ENCODE measurements at places on chromosomes 16 and 17. TPM values are rescaled to one million over a fixed set of nuclear protein-coding genes. Genes with fewer than 3 reads are reported as not detected.
A peak's percentile ranks its signal among the peaks of the same experiment; 100 is the strongest.

DNA sequence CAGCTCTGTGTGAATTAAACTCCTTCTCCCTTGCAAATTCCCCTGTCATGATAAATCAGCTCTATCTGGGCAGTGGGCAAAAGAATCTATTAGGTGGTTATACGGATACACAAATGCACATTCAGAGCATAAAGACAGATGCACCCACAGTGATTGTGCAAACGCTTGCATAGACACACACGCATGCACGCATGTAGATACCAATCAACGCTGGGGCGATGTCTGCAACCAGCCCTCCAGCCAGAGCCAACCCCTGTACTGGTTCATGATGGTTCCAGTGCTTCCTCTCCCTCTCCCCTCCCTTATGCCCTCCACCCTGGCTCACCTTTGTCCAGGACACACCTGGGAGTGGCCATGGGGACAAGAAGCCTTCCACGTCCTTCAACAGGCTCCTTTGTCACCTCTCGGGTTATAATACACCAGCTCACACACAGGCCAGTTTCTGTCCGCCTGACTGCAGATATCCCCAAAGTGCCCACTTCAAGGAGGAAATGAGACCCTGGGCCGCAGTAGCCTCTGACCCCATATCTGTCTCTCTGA, 33.1 kb upstream of the SNN start:
- no peak for DNase-seq

BCL6B gene
- 0.91 TPM for total RNA-seq

DNA sequence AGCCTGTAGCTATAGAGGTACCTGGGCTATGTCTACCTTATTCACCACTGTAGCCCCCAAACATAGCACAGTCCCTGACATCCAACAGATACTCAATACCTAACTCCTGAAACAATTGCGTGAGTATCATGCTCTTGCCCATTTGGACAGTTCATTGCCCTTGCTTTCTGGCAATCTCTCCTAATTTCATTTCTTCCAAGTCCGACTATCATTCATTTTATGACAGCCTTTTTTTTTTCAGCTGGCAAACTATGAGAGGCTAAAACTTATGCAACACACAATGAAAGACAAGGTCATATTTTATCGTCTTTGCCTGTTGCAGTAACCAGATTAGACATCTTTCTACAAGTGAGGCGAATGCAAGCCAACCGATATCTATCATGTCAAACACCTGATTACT, 169.2 kb downstream of the RBFOX1 start:
- DNase-seq, result no peak

GRCh38 chr17:19021622-19022083, 17.1 kb upstream of the FAM83G start:
- peak; percentile 80 for DNase-seq

DNA sequence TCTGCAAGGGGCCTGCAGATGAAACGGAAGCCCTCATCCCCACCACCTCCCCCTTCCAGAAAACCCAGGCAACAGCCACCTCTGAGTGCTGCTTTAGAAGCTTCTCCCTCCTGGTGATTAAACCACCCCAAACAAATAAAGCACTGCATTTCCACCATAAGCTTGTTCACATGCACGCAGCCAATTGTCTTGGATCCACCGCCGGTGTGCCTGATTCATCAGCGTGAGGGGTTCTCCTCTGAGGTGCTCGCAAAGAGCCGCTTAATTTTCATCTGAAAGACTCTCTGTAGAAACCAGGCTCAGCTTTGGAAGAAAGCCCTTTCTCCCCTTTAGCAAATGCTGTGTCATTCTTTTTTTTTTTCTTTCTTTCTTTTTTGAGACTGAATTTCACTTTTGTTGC, 155.2 kb upstream of the EEF2KMT start:
- DNase-seq, result no peak

DNA sequence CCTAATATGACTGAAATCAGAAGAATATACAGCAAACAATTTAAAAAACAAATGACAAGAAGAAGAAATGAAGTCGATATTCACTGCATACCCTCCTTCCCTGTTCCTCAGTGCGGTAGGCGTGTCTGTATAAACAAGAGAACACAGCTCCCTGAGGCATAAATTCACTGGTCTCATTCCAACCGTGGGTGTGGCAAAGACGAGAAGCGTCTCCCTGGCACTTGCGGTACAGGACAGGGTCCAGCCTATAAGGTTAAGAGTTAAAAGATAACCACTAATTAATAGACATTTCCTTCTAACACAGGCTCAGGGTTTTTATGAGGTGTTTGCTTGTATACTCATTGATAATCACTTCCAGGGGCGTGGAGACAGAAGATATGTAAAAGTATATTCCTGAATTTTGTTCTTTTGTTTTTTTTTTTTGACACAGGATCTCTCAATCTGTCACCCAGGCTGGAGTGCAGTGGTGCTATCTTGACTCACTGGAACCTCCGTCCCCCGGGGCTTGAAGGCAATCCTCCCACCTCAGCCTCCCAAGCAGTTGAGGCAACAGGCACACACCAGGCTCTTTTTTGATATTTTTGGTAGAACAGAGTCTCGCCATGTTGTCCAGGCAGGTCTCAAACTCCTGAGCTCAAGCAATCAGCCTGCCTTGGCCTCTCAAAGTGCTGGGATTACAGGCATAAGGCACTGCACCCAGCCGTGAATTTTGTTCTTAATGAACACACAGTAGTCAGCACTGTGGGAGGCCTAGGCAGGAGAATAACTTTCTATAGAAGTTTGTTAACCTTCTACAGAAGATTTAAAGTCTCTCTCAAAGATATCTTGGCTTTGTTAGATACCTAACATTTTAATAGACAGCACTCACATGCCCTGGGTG, 59.1 kb upstream of the CLEC18B start:
- no peak for DNase-seq

GRCh38 chr16:67580202-67580601, 17.9 kb downstream of the CTCF start:
- no peak for DNase-seq

GRCh38 chr16:11916524-11917285, 949 bp upstream of the GSPT1 start:
- no peak for DNase-seq

GRCh38 chr16:2779978-2780898, 3.2 kb upstream of the ELOB start:
- DNase-seq, result no peak

GRCh38 chr17:34859652-34860051, 101.6 kb downstream of the CCT6B start:
- no peak for DNase-seq

DNA sequence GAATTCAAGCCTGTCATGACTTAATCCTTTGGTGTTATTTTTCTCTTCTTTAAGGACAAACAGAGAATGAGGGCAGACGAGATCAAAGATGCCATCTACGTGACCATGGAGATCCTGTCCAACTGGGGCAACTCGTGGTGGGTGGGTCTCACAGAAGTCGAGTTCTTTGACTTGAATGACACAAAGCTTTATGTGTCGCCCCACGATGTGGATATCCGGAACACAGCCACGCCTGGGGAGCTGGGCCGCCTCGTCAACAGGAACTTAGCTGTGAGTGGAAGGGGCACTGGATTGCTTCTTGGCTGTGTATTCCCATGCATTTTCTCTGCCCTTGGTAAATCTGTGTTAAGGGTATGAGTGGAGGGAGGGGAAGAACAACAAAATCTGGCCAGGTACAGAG, 158.7 kb downstream of the KATNIP start:
- DNase-seq, result no peak

DNA sequence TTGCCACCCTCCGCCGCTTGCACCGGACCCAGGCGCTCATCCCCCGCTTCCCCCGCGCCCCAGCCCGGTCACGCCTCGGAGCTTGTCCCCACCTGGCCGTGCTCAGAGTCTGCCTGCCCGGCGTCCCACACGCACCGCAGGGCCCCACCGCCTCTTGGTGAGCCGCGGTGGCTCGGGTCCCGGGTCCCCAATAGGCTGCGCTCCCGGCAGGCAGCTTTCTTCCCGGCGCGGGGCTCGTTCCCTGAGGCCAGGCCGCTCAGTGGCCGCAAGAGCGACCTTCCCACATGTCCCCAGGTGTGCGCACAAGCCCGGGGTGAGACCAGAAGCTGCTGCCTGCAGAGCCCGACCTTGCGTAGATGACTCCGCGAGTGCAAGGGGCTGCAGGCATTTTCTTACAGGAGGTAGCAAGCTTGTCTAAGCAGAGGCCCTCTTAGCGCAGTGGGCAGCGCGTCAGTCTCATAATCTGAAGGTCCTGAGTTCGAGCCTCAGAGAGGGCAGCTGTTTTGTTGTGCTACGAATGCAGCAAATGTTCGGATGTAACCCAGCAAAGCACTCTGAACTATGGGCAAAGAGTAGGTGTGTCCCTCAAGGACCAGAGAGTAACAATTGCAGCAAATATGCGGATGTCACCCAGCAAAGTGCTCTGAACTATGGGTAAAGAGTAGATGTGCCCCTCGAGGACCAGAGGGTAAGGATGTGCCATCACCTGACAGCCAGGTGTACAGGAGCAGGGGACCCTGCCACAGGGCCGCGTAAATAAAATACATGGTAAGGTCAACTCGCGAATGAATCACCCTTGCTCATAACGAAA, 15.6 kb downstream of the TLE7 start:
- DNase-seq, result peak; percentile 63

INCA1 gene
- total RNA-seq, result 0.56 TPM

Measured in activated CD4-positive, alpha-beta T cell treated with anti-CD3 and anti-CD28 coated beads, Interleukin-2, amount 10 ng/mL, durations not matched to agents 24 days and 14 days (primary cell).